ENCODE measurements at places on chromosomes 6 and 20.

GRCh38 chr20:51926670-51927305 is 124.5 kb upstream of the SALL4 start:
- DNase-seq, result no peak

DNA sequence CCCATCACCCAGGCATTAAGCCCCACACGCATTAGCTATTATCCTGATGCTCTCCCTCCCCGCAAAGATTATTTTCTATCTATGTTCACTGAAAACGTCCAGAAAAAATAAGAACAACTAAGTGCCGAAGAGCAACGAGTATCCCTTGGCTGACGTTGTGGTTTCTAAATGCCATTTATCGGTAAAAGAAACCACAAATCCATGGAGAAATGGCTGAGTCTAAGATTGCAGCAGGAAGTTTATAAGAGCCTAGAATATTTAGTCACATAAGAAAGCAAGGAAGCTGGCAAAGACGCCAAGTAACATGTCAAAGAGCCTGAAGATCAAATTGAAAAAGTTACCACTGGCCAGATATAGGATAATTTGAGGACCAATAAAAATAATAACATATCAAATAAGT is 18.1 kb upstream of the NOX3 start:
- DNase-seq, result no peak

- DNase-seq, result no peak
These were observed 229.6 kb downstream of the MMUT start for GRCh38 chr6:49233483-49233882.

- DNase-seq, result no peak
These were observed 457.8 kb downstream of the QKI start for GRCh38 chr6:163872335-163872734.

DNA sequence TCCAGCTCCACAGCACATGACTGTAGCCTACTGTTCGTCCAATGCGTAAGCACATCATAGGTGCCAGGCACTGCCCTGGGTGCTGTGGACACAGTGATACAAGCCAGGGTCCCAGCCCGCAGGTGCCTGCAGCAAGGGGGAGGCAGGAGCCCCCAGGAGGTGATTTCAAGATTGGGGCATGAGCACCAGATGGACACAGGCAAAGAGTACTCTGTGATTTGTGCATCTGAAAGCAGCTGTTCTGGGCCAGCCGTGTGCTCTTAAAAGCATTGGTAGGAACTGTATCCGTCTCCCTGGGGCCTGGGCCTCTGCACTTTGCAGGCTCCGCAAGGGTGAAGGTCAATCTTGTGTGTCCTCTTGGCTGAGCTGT is 149.8 kb downstream of the SYCP2 start:
- DNase-seq, result no peak

DNA sequence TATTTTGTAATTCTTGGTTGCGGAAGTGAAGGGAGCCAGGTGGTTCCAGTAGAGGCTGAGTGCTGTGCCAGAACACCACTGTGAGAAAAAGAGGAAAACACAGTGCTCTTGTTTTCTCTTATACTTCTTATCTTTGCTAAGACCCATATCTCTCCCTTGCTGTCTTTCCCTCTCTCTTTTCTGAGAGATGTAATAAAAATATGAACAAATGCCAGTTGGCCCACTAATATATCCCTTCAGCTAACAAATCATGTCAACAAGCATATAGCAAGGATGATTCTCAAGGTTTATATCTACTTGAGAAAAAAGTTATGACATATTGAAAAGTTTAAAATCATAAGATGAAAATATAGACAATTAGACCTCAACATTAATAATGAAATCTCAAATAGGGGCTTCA is 758.3 kb downstream of the HDGFL1 start:
- DNase-seq, result no peak

DNA sequence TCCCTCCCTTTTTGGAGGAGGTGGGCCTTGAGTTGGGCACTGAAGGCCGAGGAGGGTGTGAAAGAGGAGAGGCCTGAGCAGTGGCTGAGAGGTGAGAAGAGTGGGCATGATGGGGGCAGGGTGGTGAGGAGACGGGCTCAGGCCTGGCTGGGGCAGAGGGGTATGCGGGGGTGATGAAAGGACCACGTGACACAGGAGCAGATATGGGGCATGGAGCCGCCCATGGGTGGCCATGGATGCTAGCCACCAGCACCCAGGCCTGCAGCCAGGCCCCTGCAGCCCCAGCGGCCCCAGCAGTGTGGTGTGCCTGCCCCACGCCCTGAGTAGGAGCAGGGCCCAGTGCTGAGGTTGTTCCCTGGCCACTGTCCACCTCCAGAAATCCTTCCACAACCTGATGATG is 26.5 kb downstream of the UQCC2 start:
- no peak for DNase-seq

DNA sequence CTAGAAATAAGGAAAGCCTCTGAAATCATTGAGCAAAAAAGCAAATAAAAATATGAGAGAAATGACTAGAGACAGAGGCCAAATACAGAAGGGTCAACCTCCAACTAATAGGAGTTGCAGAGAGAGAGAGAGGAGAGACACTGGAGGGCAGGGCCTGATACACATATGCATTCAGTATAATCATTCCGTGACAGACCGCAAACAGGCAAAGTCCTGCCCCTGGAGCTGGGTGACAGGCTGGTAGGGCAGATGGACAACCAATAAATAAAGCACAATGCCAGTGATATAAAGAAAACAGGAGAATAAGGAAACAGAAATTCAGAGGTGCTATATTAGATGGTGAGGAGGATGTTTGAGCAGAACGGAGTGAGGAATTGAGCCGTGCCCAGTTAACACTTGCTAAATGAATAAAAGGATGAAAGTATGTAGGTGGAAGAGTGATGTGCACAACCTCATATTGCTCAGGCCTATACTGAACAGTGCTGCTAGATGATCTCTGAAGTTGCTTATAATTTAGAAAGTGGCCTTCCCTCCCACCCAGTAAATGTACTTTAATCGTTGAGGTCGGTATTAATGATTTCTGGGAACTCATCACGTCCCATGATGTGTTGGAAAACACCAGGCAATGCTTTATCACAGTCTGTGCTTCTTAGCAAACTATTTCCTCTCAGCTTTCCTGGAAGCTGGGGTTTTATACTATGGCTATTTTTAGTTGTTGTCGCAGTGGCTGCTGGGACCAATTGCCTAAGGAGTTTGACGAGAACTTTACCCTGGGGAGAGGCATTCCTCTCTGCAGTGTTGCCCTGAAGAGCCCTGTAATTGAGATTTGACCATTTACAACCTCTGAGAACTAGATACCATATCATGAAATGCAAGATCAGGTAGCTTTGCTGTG is 37.6 kb upstream of the CLIC5 start:
- DNase-seq, result no peak

- DNase-seq, result no peak
These were observed 971 bp downstream of the RBCK1 start for GRCh38 chr20:408843-409696.

DNA sequence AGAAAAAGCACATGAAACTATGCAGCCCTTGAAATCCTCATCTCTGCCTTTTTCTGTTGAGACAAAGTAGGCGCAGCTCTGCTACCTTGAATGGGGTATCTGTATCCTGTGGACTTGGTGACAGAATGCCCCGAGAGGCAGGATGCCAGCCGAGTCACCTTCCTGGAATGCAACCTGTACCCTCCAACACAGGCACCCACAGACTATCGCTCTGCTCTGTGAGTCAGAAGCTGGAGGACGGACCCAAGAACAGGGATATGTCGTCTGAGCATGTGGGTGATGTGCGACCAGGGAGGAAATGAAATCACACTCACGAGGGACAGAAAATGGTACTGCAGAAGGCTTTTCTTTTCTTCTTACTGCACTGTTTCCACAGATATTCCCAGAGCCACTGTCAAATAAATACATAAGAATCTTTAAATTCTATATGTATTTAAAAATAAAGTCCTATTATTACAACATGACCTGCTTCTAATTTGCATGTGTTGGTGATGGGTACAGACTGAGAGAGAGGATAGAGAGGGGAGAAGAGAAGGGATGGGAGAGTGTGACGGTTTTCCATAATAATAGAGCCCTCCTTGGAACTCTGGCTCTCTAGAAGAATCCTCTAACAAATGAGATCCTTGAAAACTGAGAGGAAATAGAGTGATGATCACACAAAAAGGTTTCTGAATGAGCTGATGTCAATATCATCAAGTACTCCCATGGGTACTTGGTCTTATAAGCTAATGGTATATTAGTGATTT is 308.1 kb downstream of the FOXC1 start:
- DNase-seq, result no peak

GRCh38 chr20:64233725-64234124 is 21.8 kb upstream of the PCMTD2 start:
- no peak for DNase-seq

DNA sequence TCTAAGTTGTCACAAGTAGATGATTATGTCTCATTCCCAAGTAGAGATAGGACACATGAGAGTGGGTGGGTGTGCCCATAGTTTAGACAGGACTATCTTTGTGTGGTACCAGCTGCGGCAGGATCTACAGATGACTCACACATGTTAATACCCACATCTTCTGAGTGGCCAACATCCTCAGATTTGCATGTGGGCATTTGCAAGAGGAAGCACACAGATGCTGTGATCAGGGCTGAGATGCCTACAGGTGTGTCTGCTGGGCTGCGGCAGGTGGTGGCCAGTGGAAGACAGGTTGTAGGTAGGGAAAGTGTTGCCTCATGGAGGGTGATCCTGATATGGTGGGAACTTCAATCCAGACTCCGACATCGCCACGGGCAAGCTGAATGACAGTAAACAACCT is 50.8 kb downstream of the UTRN start:
- no peak for DNase-seq

DNA sequence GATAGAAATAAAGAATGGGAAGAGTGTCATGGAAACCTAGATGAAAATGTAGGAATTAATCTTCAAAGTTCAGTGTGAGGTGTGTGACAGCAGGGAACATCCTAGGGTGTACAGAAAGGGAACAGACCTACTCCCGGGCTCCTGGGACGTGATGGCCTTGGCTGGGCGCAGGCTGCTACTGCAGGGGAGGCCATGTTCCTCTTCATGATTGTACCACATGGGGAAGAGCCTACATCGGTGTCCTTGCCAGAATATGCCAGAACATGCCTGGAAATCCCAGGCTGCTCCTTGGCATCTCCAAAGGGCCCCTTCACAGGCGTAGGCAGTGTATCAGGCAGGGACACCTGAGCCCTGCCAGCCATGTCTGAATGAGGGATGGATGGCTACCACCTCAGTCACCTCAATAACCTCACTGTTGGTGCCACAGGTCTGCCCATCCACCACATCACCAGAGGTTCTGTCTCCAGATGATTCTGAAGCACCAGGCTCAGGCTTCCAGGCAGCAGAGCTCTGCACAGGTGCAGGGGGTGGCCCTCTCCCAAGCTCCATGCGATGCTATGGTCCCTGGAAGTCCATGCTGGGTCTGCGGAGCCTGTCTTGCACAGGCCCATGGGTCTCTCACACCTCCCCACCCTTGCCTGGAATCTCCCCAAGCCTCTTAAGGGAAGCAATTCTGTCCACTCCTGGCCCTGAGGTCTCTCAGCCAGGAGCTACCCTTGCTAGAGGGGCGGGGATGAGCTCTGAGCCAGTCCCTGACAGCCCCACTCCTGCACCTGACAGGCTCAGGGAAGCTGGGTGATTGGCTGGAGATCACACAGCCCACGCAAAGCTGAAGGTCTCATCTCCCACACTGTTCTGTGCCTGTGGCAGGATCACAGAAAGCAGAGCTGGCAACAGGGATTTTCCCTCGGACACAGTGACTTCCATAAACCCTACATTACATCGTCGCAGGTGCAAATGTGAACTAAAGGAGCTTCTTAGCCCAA is 20.2 kb downstream of the RAMACL start:
- no peak for DNase-seq

DNA sequence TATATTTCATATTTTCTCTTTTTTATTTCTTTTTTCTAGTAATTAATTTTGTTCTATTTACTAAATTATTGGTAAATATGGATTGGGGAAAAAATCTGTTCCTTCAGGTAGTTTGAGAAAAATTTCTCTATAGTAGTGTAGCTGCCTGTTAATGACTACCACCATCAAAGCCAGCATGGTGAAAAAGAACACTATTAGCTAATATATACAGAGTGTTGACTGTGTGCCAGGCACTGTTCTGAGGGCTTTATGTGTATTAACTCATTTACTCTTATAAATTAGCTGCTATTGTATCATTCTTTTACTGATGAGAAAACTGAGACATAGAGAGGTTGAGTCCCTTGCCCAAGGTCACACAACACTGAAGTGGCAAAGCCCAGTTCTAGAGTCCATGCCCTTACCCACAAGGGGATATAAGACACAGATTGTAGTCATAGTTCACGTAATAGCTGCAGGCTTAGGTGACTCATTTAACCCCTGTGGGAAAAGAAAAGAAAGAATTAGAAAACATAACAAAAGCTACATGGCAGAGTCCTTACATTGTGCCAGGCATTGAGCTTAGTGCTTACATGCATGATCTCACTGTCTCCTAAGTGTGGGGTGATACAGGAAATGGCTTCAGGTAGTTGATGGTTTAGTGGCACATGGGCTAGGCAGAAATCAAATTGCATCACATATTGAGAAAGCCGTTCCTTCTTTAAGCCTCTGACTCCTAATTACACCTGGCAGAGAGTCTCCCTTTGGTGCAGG is 12.2 kb upstream of the AKIRIN2 start:
- no peak for DNase-seq

DNA sequence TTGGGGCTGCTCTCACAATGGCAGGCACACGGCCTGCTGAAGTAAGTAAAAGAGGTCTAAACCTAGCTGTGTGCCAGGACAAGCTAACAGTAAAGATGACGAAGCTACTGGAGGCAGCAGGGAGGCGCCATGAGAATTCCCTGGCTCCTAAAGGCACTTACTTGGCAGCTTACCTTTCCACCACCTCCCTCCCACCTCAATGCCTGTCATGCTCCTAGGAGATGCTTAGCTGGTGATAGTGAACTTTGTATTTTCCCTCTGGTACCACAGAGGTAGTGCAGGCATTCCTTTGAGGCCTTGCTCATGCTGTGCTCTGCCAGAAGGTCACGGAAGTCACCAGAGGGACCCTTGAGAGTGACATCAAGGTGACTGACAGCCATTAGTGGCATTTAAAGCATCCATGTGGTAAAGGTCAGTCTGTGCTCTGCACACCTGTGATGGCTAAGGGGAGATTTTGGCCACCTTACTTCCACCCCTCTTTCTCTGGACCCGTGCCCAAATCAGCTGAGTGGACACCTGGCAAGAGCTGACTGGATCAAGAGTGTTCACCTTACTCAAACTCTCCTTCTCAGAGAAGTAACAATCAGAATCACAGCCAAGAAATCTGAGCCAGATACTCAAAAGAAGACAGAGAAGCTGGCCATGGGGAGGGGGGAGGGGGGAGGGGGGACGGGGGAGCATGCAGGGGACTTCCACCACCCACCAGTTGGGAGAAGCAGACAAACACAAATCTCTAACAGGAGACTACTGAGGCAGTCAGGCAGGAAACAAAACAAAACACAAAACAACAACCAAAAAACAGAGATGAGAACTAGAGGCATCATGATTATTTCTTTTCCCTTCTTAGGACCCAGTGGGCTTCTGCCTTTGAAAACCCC is 2.9 kb downstream of the FKBP1A start:
- no peak for DNase-seq
